ENCODE measurements at places on chromosomes 16 and 17.

DNA sequence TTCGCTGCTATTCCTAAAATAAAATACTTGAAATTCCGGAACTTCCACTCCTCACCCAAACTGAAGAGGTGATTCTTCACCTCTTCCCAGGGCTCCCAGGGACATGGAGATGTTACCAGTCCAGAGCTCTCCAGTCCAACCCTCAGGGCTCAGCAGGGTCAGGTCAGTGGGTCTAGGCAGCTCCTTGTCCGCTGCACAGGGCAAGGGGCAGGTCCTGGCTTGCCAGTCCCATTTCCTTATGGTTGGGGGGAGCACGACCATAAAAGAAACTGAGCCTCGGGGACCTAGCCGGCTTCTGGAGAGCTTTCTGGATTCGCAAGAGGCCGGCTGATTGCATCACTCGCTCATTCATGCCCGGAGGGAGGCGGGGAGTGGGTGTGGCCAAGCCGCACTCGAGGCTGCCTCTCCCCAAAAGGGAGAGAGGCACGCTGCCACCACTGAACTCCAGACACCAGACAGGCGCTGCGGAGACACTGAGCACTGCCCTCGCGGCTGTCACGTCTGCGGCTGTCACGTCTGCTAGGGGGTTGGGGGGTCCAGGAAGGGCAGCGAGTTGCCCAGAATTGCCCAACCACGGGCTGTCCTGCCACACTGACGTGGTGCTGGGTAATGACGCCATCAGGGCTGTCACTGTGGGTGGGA lies 15.8 kb downstream of the SLC7A5 start:
- peak; percentile 32 for DNase-seq

DNA sequence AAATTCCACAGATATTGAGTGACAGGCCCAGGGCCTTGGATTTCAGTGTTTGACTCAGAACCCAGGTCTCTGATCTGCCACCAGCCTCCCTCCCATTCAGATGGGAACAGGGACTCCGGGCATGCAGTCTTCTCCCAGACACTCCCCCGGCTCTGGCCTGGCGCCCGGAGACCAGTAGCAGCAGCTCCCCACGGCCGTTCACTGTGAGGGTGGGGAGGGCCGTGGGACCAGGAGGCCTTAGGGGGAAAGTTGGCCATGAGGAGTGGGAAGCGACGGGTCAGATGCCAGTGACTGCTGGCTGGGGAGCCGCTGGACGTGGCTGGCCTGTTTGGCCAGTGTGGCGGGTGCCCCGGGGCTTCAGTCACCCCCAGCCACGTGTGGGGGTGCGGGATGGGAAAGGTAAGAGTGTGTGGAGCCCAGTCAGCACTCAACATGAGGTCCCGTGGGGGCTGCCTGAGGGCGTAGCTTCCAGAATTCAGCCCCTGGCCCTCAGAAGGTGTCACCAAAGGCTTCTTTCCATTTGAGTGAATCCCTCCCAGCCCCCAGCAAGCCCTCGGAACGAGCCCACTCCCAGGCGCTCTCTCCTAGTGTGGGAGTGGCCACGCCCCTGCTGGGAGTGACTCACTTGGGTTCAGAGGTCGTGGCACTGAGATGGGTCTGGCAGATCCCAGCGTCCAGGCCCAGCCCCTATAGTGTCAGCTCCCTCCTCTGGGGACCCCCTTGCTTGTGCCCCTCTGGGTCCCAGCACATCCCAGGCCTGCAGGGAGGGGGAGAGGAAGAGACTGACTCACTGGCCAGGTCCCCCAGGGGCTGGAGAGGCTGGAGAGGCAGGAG lies 309.4 kb downstream of the SEC14L1 start:
- no peak for DNase-seq

- no peak for DNase-seq
Measured at GRCh38 chr16:20648436-20648835, 49.0 kb downstream of the ACSM1 start.

GRCh38 chr16:83501481-83501880 lies 306.3 kb upstream of the HSBP1 start:
- DNase-seq, result no peak

- no peak for DNase-seq
Measured at GRCh38 chr17:78242024-78242742, 10.8 kb downstream of the TMEM235 start.

GRCh38 chr16:89575247-89576152 lies at the start of gene CPNE7:
TSS of gene CPNE7 (plus strand) at chr16:89575758. CDS start at chr16:89575898, 140 bp downstream.
- DNase-seq, result peak; percentile 63

DNA sequence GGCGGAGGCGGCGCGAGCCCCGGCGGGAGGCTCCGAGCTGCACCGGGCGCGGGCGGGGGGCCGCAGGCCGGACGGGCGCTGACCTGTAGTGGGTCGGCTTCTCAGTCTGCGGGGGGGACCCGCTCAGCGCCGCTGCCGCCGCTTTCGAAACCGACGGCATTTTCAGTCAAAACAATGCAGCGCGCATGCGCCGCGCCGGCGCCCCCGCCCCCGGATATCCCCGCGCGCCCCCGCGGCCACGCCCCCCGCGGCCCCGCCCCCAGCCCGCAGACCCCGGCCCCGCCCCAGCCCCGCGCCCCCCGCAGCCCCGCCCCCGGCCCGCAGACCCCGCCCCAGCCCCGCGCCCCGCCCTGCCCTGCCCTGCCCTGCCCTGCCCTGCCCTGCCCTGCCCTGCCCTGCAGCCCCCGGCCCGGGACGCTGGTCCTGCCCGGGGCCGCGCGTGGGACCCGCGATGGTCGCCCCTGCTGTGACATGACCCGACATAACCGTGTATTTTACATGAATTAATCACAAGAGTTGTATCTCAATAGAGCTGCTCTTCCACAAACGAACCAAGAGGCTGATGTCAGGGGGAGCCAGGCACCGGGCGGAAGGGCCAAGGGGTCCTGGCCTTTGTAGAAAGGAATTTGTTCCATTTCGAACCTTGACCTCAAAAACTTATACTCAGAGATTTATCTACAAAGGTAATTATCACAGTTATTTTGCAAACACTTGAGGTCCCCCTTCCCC lies at the start of gene UNKL:
Gene UNKL, minus strand, starts transcription at position 173 of the 729 bp plus-strand sequence. Its CDS starts 13 bp downstream, at position 160.
- peak; percentile 60 for DNase-seq

DNA sequence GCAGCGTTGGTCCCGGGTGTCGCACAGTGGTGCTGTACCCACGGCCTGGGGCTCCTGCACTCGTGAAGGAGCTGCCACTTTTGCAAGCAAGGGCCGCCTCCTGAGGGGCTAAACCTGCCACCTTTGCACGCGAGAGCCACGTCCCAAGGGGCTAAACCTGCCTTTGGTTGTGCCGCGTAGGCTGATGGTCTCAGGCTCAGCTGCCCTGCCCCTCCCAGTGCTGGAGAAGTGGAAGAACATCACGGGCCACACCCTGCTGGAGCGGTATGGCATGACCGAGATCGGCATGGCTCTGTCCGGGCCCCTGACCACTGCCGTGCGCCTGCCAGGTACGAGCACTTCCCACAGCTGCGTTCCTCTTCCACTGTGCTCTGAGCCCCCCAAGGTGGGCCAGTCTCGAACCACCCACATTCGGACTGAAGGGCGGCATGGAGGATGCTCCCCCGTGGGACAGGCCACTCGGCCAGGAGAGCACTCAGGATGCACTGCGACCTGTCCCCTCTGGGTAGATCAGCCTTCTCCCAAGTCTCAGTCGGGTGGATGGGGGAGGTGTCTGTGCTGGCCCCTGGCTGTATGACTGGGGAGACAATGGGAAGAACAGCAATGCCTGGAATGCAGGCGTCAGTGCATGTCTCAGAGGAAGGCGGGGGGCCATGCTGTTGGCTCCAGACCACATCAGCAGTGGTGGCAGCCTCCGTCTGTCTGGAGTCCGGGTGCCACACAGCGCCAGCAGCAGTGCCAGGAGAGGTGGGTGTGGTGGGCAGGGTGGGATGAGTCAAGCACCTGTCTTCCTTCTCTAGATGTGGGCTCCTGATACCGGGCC lies 20.7 kb downstream of the ACSF3 start:
- no peak for DNase-seq

GRCh38 chr17:9339958-9340357 lies 235.7 kb downstream of the STX8 start:
- DNase-seq, result no peak

- no peak for DNase-seq
Measured at GRCh38 chr17:73594025-73594424, 50.2 kb downstream of the SDK2 start.

DNA sequence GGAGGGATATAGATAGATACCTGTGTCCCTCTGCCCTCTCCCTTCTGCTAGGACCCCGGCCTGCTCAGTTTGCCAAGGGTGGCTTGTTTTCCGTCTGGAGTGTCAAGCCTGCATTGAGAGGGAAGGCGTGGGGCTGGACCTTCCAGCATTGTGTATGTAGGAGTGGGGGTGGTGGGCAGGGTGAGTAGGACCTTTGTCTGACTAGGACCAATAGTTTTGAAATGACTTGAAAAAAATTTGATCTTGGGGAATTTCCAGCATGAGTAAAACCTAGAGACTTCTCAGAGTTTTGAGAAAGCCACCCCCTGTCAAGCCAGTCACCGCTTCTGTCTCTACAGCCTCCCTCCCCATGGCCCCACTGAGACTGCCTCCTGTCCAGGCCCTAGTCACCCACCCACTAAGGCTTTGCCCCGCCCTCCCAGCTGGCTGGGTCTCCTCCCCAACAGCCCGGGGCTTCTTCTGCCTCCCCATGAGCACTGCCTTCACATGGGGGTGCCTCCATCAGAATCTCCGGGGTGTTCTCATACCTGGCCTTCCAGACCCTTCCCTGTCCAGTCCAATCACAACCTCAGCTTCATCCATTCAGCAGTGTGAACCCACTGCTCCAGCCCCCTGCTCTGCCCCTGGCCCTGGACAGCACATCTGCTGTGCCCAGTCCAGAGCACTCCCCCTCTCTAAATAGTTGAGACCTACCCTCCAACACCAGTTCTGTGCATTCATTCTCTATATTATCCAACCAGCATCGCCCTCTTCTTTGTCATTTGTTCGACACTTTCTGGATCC lies 207.0 kb downstream of the MSI2 start:
- no peak for DNase-seq

GRCh38 chr17:62882284-62882683 lies 74.2 kb upstream of the MARCHF10 start:
- DNase-seq, result no peak

GRCh38 chr16:2770057-2770951 lies 6.8 kb downstream of the ELOB start:
- peak; percentile 67 for DNase-seq

DNA sequence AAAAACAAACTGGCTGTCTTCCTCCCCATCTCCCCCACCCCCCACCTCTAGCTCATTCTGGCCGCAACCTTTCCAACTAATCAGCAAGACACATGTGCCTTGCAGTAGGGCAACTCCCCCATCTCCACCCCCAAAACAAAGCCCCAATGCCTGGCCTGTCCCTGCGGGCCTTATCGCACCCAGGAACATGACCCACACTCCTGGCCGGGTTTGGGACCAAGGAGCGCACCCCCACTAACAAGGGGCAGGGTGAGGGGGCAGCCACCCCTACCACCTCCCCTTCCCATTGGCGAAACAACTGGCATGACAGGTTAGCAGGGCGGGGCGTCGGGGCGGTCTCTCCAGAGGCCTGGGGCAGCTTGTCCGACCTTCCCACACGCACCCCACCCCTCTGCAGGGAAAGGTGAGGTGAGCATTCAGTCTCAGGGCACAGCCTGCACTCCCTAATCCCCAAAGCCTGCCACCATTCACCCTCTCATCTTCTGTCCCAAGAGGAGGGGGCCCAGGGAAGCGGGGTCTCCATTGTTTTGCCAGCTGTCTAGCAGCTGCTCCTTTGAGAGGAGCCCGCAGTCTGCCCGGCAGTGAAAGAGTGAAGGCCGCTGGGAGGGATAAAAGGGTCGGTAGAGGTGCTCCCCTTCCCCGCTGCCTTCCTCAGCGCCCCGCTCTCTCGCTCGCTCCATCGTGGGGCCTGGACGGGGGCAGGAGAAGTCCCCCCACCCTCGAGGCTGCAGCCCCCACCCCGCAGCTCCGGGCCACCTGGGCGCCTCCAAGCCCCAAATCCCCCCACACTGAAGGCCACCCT lies 765 bp downstream of the MYO18A start:
- peak; percentile 29 for DNase-seq

DNA sequence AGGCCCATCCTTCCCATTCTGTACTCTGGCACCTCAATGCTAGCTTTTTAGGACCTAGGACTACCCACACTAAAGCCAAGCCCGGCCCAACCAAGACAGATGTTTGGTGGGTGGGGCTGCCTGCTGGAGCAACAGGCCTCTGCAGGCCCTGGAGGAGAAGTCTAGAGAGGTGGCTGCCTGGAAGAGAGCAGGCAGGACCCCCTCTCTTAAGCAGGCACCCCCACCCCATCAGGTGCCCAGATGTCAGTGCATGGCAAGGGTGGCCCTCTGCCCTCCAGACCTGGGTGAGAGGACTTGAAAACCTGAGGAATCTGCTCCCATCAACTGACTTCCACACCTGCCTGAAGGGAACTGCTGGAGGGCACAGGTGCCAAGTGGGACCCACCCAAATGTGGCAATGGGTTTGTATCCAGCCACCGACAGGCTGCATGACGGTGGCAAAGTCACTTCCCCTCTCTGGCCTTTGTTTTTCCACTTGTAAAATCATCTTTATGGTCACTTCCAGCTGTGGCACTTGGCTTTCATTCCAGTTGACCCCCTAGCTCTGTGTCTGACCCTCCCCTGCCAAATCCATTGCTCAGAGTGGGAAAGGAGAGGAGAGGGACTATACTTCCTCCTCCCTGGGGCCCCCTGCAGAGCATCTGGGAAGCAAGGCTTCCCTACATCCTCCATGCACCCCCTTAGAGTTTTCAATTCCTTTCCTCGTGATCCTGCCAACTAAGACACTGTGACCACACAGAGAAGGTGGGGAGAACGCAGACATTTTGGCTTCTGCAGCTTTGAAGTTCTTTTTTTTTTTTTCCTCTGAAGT lies 1.7 kb upstream of the STAT5A start:
- DNase-seq, result no peak

All from RKO (cell line).